ENCODE measurements at places on chromosomes 1 and 21.

DNA sequence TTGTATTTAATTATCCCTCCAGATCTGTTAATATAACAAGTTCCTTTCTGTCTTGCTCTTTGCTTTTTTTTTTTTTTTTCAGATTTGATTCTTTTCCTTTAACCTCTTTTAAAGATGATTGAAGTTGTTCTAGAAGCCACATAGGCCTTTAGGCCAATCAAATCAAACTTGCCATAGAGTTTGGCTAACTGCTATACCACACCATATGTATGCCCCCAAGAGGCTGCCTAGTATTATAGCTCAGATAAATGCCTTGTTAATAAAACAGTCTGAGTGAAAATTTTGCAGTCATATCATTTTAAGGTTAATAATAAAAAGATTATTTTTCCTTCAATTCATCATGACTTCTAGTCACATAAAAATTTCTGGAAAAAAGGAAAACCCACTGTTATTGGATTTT is 696.0 kb upstream of the CHRM3 start:
- DNase-seq = no peak

- DNase-seq = peak; percentile 80
Observed at GRCh38 chr1:21706151-21706835, 37.1 kb upstream of the RAP1GAP start.

- no peak for DNase-seq
Observed at GRCh38 chr1:204819495-204819894, 51.2 kb upstream of the NFASC start.

- DNase-seq = peak; percentile 99
Observed at GRCh38 chr21:42195378-42196031, 23.4 kb upstream of the ABCG1 start.

- DNase-seq = no peak
Observed at GRCh38 chr1:160807247-160807646, 11.3 kb downstream of the LY9 start.

- peak; percentile 44 for DNase-seq
Observed at GRCh38 chr1:201791779-201792173, 37.2 kb upstream of the IPO9 start.

GRCh38 chr1:205355075-205355453 is 1.7 kb downstream of the KLHDC8A start:
- no peak for DNase-seq

DNA sequence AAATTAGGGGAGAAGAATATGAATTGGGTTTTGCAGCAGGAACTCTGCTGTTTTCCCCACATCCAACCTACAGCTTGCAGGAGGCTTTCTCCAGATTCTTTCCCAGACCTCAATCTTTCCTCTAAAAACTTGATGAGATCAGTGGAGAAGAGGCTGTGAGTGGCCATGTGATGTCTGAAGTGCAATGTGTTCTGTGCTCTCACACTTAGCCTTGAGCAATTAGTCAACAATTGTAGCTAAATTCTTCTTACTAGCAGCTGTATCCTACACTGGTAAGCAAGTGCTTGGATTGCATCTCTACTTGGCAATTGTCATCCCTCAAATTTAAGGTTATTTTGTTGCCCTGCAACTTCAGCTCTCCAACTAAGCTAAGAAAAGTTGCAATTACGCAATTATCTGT is 807.3 kb upstream of the RGS18 start:
- DNase-seq = no peak

Measured in inflammatory macrophage (primary cell).